ENCODE measurements at places on chromosomes 6 and 20.

- no peak for DNase-seq
Observed at GRCh38 chr20:16678779-16679178, 51.0 kb upstream of the SNRPB2 start.

- no peak for DNase-seq
Observed at GRCh38 chr6:33104887-33105286, 29.1 kb downstream of the HLA-DPB1 start.

DNA sequence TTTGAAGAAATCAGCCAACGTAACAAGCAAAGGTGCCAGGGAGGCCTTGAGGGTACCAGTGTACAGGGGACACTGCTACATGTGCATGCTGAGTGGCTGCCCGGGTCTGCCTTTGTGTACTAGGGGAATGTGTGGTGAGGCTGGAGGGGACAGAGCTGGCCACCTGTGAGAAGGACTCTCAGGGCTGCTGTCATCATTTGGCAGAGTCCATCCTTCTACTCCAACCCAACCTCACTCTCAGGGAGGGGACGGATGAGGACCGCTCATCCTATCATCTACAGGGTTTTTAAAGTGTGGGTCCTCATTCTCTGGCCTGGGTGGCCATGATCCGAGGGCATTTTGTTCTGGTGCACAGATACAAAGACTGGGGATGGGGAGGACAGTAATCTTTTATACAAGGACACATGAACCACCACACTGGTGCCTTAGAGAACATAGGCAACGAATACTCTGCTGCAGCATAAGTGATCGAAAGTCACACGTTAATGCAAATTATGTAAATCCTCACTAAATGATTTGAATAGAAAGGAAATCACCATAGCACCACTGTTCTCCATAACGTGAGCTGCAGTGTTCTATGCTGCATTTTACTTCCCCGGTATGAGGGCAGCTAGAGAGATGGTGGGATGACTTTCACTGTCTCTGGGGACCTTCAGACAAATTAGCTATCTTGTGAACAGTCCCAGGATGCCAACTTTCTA, 181.4 kb downstream of the GMPR start:
- no peak for DNase-seq

GRCh38 chr20:31691646-31692275, 30.9 kb downstream of the BCL2L1 start:
- DNase-seq: no peak

DNA sequence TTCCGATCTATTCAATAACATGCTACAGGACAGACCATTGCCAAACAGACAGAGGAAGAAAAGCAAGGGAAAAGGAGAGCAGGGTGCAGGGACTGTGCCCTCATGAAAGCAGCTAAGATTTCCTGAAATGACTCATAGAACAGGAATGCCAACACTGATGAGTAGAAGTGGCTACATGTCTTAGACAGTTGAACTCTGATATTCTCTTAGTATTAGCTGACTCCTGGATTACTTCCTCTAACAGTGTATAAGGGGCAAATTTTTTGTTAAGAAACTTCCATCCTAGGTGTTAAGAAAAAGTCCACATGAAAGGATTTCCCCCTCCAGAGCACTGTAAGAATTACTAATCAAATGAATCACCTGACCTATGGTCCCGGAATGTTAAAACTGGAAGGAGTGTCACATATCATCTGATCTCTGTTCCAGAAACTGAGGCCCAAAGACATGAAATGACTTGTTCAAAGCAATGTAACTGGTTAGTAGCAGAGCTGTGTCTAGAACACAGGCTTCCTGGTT, 224.9 kb downstream of the IBTK start:
- no peak for DNase-seq

DNA sequence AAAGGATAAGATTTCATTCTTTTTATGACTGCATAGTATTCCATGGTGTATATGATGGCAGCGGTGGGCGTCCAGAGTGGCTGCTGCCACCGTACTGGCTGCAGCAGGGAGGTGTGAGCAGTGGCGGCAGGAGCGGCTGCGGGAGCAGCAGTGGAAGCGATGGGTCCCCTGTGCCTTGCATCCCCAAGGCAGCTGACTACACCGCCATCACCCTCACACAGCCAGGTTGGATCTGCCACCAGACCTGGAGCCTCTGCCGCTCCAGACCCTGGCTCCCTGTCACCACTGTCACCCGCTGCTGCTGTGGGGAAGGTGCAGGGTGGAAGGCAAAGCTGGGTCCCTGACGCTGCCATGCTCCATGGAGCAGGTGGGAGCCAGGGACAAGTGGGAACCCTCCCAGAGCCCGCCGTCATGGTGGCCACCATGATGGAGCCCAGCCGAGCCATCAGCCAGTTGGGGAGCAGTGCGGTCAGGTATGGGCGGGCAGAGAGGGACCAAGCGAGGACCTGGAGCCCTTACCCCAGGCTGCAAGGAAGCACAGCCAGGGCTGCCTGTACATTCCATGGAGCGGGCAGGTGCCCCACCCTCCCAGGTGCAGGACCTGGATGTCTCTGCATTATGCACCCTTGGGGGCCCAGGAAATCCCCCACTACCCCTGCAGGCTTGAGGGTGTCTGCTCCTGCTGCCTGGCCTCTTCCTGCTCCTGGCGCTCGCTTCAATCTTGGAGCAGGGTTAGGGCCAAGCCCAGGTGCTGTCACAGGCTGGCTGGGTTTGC, 226.1 kb downstream of the OTOR start:
- DNase-seq: no peak

GRCh38 chr20:53698371-53698978, 104.8 kb upstream of the ZNF217 start:
- no peak for DNase-seq

GRCh38 chr6:117448732-117449485, 23.2 kb upstream of the ROS1 start:
- DNase-seq: no peak

- no peak for DNase-seq
Observed at GRCh38 chr6:148983966-148984365, 237.1 kb downstream of the UST start.

GRCh38 chr6:19324376-19324775, 512.8 kb upstream of the ID4 start:
- DNase-seq: no peak

- no peak for DNase-seq
Observed at GRCh38 chr20:22382742-22383141, 201.6 kb downstream of the FOXA2 start.

- no peak for DNase-seq
Observed at GRCh38 chr6:86707545-86708120, 229.7 kb upstream of the HTR1E start.

DNA sequence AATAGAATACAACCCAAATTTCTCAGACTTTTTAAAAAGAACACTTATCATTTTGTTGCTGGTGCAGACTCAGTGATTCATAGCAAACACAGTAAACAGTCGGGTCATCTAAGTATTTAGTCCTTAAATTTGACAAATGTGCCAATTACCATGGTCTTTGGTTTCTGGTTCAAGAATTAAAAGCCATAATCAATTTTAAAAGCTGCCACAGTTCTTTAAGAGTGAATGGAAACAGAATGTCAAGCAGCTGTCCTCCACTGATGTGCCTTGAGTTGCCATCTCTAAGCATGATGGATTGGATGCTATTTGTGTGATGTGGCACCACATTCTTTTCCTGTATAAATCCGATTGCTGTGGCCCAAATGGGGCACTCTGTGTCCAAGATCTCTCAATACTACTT, 67.2 kb upstream of the MLIP start:
- no peak for DNase-seq

GRCh38 chr6:136846046-136846445, 23.7 kb downstream of the PEX7 start:
- no peak for DNase-seq

DNA sequence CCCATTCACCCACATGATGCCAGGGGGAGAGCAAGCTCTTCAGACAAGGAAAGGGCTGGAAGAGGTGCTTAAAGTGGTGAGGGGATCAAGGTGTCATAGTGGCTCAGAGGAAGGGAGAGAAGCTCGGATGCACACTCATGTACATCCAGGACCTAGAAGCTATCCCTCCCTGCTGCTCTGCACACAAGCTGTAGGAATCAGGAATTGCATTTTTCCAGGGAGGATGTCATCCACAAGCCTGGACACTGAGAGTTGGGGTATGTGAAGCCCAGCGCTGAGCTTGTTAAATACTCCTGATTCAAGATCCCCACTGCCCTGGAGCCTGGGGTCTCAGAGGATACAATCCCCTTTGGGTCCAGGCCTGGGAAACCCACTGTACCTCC, 85.8 kb upstream of the CCDC167 start:
- no peak for DNase-seq

- DNase-seq: no peak
Observed at GRCh38 chr6:119129148-119129967, 50.9 kb upstream of the FAM184A start.

- DNase-seq: no peak
Observed at GRCh38 chr20:49843139-49843538, 30.5 kb downstream of the SLC9A8 start.

- DNase-seq: no peak
Observed at GRCh38 chr6:17492350-17492749, 99.0 kb downstream of the CAP2 start.

- peak; percentile 91 for DNase-seq
Observed at GRCh38 chr6:33126101-33126714, 50.4 kb downstream of the HLA-DPB1 start.

DNA sequence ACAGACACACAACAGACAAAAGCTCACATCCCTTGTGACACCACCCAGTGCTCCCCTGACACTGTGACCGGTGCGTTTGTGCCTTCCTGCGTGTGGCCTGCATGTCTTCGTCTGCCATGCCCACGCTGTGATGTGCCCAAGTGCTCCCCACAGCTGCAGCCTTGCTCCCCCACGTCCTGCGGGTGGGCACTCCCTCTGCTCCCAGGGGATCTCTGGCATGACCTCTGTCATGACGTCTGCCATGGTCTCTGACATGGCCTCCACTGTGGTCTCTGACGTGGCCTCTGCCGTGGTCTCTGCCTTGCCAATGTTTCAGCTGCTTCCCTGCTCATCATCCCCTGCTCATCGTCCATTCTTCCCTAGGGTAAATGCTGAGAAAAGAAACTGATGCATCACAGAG, 200.9 kb downstream of the DLL1 start:
- DNase-seq: peak; percentile 53

DNA sequence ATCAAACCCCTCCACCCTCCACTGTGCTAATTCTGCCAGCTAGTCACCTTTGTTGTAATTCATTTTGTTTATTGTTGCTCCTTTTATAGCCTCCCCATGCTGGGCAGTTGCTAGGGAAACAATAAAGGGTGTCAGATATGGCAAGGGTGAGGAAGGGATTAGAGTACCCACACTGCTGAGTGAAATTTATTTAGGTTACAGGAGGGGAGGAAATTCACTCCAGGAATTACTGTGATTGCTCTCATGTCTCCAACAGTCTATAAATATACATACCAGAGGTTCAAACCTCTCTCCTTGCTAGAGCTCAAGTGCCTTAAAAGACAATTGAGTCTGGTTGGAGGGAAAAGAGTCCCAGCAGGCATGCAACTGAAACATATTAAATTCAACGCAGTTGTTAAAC, 90.6 kb upstream of the ADGRF1 start:
- no peak for DNase-seq

GRCh38 chr6:53581173-53581773, 36.4 kb upstream of the GCLC start:
- DNase-seq: no peak

- no peak for DNase-seq
Observed at GRCh38 chr6:104943781-104944180, 13.1 kb upstream of the LIN28B start.

DNA sequence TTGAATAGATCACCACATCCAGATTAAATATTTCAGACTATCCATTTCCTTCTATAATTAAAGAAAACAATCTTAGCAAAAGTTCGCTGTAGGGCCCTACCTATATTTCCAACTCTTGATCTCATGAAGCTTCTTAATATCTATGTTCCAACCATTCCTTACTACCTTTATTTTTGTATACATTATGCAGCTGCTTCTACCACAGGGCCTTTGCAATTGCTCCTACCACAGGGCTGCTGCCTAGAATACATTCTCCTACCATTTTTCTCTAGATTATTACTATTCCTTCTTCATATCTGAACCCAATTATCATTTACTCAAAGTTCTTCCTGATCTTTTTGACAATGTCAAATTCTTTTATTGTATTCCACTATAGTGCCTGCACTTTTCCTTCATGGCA, 516.6 kb downstream of the RFPL4B start:
- DNase-seq: no peak

DNA sequence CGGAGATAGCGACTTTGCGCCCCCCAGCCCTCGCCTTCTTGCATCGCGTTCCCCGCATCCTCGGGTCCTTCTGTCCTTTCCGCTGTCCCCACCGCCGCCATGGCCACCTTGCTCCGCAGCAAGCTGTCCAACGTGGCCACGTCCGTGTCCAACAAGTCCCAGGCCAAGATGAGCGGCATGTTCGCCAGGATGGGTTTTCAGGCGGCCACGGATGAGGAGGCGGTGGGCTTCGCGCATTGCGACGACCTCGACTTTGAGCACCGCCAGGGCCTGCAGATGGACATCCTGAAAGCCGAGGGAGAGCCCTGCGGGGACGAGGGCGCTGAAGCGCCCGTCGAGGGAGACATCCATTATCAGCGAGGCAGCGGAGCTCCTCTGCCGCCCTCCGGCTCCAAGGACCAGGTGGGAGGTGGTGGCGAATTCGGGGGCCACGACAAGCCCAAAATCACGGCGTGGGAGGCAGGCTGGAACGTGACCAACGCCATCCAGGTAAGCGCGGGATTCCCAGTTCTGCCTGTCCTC, 401 bp downstream of the SLC32A1 start:
- DNase-seq: no peak

DNA sequence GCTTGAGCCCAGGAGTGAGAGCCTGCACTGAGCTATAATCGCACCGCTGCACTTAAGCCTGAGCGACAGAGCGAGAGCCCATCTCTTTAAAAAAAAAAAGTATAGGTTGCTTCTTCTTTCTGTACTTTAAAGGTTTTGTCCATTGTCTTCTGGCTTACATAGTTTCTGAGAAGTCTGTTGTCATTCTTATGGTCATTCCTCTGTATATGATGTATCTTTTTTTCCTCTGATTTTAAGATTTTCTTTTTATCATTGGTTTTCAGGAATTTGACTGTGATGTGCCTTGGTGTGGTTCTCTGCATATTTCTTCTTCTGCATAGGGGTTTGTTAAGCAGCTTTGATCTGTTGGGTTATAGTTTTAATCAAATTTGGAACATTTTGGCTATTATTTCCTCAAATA, 29.1 kb downstream of the QRSL1 start:
- DNase-seq: no peak

DNA sequence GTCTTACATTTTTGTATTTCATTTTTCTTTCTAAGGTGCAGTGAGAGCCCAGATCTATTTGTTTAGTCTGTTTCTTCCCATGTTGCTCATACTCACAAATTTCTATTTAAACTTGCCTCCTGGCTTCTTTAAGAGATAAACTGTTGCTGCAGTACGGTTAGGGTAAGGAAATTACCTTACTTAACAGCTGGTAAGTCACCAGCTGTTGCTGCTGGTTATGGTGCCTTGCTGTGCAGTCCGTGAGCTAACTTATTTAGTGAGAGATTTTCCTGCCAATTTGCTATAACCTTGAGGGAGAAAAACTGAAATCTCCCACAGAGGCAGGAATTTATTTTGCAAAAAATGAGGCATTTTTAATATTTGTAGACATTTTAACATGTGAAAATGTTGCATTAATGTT, 261.0 kb downstream of the UST start:
- no peak for DNase-seq
